T-cell (primary cell): ENCODE measurements at places on chromosomes 5 and 9. TPM values are rescaled to one million over a fixed set of nuclear protein-coding genes. Genes with fewer than 3 reads are reported as not detected.
A peak's percentile ranks its signal among the peaks of the same experiment; 100 is the strongest.

The MARCOL gene
- not detected for total RNA-seq

The SLC1A1 gene
- total RNA-seq: 0.38 TPM

The HMCN2 gene
- not detected for total RNA-seq

The BAAT gene
- total RNA-seq: 0.36 TPM

The RLN1 gene
- total RNA-seq: 1.6 TPM

The GPR151 gene
- not detected for total RNA-seq

DNA sequence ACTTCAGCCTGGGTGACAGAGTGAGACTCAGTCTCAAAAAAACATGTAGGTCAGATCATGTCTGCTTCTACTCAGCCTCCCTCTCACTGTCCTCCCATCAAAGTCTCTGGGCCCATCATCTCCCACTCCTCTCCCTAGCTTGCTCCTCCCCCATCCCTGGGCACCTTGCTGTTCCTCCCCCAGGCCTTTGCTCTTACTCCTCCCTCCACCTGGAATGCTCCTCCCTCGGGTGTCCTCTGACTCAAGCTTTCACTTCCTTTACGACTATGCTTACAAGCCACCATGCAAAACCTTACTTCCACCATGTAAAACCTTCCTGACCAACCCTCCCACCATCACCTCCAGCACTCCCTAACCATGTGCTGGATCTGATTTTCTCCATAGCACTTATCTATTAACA lies 51.5 kb downstream of the MTMR12 start:
- H3K27me3 ChIP-seq: no peaks in the 10 kb centered on the region
- no peaks in the 10 kb centered on the region for H3K4me1 ChIP-seq
- H3K36me3 ChIP-seq: peaks cover 73% of the 10 kb centered on the region
- no peak for DNase-seq
- no peak overlapping the region for H3K4me3 ChIP-seq
- no peak overlapping the region for H3K27ac ChIP-seq

DNA sequence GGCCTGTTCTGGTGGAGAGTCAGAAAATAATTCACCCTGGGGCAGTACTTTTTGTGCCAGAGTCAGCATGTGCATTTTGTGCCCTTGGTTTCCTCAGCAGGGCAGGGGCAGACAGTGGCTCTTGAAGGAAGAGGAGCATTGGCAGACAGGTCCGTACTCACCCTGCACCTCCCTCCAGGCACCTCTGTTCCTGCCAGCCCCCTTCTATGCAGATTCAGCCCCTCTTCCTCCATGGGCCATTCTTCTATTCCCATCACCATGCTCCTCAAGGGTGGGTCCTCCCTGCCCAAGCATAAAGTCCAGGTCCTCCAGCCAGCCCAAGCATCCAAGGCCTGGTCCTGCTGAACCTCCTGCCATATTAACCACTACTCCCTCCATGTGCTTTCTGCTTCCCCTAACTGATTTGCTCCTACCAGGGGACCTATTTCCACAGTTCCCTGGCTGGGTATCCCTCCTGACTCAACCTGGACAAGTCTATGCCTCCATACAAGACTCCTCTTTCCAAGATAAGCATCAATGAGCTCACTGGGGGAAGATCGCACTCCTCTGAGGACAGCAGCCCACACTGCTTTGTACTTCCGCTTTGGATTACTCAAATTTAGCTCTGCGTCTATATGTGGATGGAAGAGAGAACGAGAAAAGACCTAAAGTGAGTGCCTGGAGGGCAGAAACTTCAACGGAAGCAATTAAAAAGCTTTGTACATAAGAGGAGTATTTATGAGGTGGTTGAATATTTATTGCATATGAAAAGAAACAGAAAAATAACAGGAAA lies 9.3 kb upstream of the ACSL6 start:
- H3K27me3 ChIP-seq: no peaks in the 10 kb centered on the region
- no peaks in the 10 kb centered on the region for H3K36me3 ChIP-seq
- no peak overlapping the region for H3K4me3 ChIP-seq
- DNase-seq: peak; percentile 14
- peak overlapping the region; percentile 83 for H3K27ac ChIP-seq
- H3K4me1 ChIP-seq: peaks cover 38% of the 10 kb centered on the region

DNA sequence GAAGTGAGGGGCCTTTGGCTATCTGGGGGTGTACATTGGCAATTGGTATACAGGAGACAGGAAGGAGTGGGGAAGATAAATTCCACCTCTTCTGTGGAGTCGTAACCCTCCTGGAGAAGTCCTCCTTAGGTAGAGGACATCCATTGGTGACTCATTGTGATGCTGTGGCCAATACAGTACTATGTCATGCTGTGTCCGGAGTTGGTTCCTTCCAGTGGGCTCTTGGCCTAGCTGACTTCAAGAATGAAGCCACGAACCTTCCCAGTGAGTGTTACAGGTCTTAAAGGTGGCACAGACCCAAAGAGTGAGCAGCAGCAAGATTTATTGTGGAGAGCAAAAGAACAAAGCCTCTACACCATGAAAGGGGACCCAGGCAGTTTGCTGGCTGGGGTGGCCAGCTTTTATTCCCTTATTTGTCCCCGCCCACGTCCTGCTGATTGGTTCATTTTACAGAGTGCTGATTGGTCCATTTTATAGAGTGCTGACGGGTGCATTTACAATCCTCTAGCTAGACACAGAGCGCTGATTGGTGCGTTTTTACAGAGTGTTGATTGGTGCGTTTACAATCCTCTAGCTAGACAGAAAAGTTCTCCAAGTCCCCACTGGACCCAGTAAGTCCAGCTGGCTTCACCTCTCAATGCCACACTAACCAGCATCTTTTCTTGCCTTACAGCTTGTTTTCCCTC lies 37.3 kb upstream of the FBP1 start:
- no peak overlapping the region for H3K27ac ChIP-seq
- H3K36me3 ChIP-seq: no peaks in the 10 kb centered on the region
- DNase-seq: no peak
- no peaks in the 10 kb centered on the region for H3K27me3 ChIP-seq

- no peak overlapping the region for H3K4me3 ChIP-seq
- no peaks in the 10 kb centered on the region for H3K27me3 ChIP-seq
- no peak for DNase-seq
- H3K4me1 ChIP-seq: no peaks in the 10 kb centered on the region
Observed at GRCh38 chr9:104286799-104287198, 192.7 kb downstream of the SMC2 start.

- H3K4me1 ChIP-seq: no peaks in the 10 kb centered on the region
- no peak overlapping the region for H3K4me3 ChIP-seq
- H3K36me3 ChIP-seq: no peaks in the 10 kb centered on the region
- no peak overlapping the region for H3K27ac ChIP-seq
Observed at GRCh38 chr5:135508496-135509005, 27.2 kb downstream of the NEUROG1 start.

- H3K4me3 ChIP-seq: no peak overlapping the region
- H3K27me3 ChIP-seq: no peaks in the 10 kb centered on the region
- H3K36me3 ChIP-seq: no peaks in the 10 kb centered on the region
- no peak for DNase-seq
- H3K27ac ChIP-seq: no peak overlapping the region
Observed at GRCh38 chr9:3066591-3066990, 222.7 kb upstream of the PUM3 start.

DNA sequence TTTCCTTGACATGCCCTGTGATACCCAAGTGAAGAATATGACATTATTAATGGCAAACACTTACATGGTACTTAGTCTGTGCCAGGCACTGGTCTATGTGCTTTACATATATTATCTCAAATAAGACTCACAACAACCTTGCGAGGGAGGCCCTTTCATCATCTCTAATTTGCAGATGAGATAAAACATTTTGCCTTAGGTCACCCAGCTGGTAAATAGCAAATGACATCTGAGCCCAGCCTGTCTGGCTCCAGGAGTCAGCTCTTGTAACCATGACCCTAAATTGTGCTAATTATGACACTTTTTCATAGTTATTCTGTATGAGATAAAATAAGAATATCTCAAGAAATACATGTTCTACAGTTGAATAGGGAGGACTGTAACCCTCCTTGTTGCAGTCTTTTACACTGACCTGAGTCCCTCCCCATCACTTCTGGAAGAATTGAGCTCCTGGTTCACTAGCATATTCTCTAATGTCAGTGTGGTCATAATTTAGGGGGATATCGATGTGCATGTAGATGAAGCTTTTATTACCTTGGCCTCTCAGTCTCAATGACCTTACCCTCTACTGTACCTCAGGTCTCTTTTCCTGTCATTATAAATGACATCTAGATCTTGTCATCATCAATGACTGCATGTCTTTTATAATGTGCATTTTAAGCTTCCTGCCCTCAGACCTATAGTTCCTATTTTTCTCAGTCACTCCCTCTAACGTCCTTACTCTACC lies 126.1 kb upstream of the HAPLN1 start:
- H3K27me3 ChIP-seq: no peaks in the 10 kb centered on the region
- DNase-seq: no peak
- H3K4me1 ChIP-seq: no peaks in the 10 kb centered on the region
- H3K36me3 ChIP-seq: no peaks in the 10 kb centered on the region
- no peak overlapping the region for H3K4me3 ChIP-seq

DNA sequence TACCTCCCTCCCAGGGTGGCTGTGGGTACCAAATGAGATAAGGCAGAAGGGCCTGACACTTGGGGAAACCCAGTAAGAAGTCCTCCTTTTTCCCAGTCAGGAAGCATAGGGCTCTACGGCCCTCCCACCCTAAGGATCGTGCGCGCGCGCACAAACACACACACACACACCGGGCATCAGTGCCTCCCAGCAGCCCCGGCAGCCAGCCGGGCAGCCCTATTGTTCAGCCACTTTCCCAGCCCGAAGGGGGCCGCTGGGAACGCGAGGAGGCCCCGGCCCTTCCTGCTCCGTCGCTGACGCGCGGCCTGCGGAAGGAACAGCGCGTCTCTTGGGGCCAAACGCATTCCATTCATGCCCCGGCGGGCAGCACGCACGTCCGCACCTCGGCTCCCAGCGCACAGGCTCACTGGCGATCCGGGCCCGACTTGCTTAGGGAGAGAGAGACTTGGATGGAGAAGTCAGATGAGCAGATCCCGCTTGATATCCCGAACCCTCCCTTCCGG lies 22.6 kb downstream of the DUSP1 start:
- H3K4me1 ChIP-seq: peaks cover 10% of the 10 kb centered on the region
- no peak for DNase-seq
- no peak overlapping the region for H3K4me3 ChIP-seq
- H3K36me3 ChIP-seq: no peaks in the 10 kb centered on the region
- no peak overlapping the region for H3K27ac ChIP-seq

GRCh38 chr5:95948631-95949030 lies 13.0 kb downstream of the ELL2 start:
- no peaks in the 10 kb centered on the region for H3K4me1 ChIP-seq
- no peaks in the 10 kb centered on the region for H3K27me3 ChIP-seq
- DNase-seq: no peak
- H3K4me3 ChIP-seq: no peak overlapping the region
- H3K27ac ChIP-seq: no peak overlapping the region
- H3K36me3 ChIP-seq: no peaks in the 10 kb centered on the region

- no peaks in the 10 kb centered on the region for H3K36me3 ChIP-seq
- H3K4me1 ChIP-seq: no peaks in the 10 kb centered on the region
- no peaks in the 10 kb centered on the region for H3K27me3 ChIP-seq
- H3K27ac ChIP-seq: no peak overlapping the region
- DNase-seq: no peak
Observed at GRCh38 chr5:148791334-148791667, 35.1 kb upstream of the ADRB2 start.
